Kidney tubule cell (primary cell): ENCODE measurements at places on chromosomes 16 and 17.

GRCh38 chr17:19238167-19238505, 970 bp downstream of the EPN2 start:
- DNase-seq: peak; percentile 41

DNA sequence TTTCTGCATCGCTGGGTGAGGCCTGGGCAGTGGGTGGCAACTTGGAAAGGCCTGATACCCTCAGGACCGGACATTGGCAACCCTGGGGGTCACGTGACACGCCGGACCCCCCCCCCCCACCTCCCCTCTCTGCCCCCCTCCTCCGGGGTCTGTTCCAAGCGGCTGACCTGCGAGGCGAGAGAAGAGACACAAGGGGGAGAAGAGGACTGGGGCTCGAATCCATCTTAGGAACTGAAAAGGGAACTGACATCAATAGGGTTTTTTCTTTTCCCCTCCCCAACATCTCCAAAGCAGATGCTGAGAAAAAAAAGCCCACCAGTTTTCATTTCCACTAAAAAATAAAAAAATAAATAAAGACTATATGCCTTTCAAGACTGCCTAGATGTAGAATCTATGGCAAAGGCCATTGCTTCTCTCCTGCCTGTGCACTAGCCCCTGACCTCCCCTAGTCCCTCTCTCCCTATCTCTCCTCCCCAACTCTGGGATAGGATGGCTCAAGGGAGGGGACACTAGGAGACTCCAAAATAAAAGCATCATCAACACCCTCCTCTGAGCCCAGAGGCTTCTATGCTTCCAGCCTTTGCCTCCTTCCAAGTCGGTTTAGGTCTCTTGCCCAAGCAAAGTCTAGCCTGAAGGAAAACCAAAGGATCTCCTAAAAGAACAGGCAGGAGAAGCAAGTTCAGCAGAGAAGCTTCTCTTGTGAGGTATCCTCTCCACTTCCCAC, 7.7 kb upstream of the HOXB2 start:
- peak; percentile 68 for DNase-seq

DNA sequence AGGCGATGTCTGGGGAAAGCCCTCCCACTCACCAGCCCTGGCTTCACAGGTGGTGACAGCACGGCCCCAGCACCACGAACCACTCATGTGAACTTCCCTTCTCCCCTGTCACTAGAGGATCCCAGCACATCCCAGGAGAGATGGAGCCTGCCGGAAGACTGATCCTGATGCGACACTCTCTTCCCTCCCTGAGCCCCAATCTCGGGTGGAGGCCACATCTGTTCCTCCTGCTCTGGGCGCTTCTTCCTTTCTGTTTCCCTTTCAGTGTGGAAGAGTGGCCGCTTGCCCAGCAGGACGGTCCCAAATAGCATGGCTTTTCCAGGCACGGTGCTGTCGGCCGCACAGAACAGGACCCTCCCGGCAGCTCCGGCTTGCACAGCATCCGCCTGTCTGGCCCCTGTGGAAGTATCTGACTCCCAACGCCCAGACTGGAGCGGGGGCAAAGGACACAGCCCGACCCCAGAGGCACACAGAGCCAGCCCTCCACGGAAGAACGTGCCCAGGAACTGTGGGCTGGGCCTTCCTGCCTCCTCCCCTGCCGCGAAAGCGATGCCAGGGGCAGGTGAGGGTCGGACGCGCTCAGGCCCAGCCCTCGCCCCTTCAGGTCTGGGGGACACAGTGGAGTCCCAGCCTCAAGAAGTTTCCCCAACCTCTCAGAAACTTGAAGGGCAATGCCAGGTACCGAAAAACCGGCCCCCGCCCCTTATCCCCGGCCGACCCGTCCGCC, 37.6 kb downstream of the CBFA2T3 start:
- DNase-seq: no peak

- DNase-seq: no peak
Measured at GRCh38 chr17:56937687-56938086, 23.2 kb downstream of the COIL start.

DNA sequence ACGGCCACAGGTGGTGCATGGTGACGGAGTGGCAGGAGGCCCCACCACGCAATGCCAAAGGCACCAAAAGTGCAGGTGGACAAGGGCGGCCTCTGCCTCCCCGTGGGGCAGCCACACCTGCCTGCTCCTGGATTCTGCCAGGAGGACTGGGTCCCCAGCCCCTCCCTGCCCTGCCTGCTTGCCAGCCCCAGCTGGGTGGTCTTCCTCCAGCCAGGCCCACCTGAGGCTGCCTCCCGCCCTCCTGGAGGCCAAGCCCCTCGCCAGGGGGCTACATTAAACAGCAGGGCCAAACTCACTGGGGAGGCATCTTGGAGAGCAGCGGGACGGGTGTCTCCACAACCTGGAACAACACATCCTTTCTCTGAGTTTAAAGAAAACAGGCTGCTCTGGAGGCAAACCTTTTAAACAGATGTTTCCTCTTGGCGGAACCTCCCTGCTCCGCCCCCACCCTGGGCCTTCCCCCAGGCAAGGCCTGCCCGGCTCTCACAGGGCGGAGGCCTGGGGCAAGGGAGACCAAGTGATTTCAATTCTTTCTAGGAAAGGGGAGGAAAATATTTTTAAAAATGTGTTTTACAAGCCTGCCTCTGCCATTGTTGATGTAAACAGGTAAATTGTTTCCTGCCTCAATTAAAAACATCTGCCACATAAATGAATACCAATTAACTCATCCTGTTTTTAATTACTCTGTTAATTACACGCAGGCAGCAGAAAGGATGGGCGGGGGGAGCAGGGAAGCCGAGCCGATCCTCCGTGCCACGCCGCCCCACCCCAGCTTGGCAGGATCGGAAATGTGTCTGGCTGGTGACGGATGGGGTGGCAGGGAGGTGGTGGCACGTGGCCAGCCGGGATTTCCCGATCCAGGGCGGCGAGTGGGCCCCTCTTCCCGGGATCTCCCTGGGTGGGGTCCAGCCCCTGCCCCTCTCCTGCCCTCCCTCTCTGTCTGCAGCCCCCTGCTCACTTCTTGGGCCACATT, 54.4 kb upstream of the PABPN1L start:
- peak; percentile 46 for DNase-seq
